ENCODE measurements at places on chromosomes 13 and 19. TPM values are rescaled to one million over a fixed set of nuclear protein-coding genes. Genes with fewer than 3 reads are reported as not detected.

- no peak for DNase-seq
Observed at GRCh38 chr13:59538512-59538911, 625.2 kb downstream of the DIAPH3 start.

DNA sequence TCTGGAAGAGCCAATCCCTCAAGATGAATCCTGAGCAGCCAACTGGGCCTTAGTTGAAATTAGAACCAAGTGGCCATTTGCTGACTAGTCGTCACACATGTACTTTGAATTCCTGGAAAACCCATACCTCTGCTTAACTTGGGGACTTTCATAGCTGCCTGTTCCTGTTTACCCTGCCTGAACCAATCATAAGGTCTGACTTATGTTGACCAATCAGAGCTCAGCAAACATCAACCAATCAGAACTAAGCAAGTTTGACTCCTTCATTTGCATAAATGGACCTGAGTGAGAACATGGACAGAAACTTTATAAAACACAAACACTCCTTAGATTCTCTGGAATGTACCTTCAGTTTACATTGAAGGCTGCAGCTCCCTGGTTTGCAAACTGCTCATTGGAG lies 50.8 kb downstream of the LATS2 start:
- DNase-seq, result no peak

DNA sequence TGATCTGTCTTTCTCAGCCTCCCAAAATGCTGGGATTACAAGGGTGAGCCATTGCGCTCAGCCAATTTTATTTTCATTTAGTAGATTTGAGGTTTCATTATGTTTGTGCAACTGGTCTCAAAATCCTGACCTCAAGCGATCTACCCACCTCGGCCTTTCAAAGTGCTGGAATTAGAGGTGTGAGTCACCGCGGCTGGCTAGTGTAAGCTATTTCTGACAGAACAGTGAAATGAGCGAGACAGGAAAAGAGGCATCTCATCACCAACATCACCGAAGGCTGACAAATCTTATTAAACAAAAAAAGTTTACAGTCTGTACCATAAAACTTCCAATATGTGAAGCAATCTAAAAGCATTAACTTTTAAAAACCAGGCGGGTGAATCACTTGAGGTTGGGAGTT lies 12.2 kb upstream of the ZNF888 start:
- DNase-seq, result no peak

DNA sequence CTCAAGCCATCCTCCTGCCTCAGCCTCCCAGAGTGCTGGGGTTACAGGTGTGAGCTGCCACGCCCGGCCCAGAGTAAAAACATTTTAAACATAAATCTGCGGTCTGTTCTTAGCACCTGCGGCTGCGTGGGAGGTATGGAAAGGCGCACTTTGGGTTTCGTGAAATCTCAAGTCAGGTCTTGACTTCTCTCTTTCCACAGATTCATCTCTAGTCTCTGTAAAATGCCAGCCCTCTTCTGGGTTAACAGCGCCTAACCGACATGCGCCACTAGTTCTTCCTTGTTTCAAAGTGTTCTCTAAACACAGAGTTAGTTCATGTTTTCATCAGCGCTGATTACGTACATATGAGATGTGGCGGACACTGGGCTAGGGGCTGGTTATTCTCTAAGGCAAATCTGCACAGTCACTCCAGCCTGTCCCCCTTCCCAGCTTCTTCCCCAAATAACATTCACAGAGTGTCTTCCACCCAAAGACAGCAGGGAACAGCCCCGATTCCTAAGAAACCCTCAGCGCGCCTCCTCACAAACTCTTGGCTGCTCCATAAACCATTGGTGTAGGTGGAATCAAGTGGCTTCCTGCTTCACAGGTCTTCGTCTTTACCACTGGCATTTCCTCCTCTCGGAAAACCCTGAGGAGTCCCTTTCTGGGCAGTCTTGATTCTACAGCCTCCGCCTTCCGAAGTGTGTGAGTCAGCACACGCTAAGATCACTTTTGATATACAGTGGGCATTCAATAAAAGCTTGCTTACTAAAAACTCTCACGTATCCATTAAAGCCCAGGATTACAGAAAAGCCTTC lies 1.4 kb downstream of the PARP4 start:
- DNase-seq, result peak; percentile 39

DNA sequence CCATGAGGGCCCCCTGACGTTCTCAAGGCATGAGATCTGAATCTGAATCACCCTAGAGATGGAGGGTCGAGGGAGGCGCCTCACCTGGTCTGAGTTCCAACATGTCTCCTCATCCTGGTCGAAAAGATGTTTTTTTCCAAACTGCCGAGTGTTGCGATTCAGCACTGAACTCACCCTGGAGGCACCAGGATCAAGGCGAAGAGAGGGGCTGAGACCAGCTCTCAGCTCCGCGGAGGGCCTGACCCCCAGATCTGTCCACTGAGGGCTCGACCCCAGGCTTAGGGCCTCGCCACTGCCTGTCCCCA lies 555 bp downstream of the NR2C2AP start:
- no peak for DNase-seq

DNA sequence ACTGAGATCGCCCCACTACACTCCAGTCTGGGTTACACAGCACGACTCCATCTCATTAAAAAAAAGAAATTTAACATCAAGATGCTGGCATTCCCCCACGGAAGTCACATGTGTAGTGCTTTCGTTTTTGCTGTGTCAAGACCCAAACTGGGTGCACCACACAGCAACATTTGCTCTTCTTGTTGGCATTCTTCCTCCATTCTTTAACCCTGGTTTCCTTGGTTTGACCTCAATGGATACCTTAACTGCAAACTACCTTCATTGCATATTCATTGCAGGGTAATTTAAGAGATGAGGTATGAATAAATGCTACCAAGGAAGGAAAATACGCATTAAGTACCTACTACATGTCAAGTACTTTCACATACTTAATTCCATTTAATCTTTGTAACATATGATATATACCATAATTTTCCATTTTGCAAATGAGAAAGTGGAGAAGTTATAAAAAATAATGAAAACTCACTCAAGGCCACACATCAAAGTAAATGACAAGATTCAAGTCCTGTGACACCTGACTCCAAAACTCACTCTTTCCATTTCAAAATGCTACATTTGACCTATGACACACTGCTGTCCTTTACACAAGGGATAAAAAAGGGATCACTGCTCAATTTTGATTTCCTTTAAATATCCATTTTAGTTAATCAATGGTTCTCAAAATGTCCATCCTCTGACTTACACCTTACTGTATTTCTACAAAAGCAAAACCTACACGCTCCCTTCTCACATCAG lies 59.2 kb downstream of the STK24 start:
- DNase-seq, result no peak

DNA sequence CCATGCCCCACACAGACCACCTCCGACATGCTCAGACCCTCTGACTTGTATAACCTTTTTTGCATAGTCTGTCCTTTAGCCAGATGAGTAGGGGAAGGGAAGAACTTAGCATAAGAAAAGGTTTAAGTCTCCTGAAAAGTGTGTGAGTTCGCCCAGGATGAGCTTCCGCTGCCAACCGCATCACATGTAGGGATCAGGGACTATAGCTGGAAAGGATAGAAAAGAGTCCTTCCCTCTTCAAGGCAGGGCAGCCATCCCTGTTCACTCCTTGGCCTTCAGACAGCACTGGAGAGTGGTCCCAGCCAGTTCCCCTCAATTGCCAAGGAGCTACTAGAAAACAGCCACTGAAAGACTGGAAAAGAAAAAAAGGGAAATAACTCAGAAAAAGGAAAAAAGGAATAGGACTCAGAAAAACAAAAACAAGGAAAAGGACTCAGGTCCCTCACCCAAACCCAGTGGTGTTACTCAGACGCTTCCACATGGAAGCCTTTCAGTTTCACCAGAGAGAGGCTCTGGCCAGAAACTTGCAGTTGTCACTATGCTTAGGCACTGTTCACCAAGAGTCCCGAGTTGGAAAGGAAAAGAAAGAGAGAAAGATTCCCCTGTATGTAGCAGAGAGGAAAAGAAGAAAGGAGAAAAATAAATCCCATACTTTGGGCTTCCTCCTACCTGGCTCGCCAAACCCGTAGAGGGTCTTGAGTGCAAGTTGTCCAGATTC lies 5.6 kb upstream of the TM9SF2 start:
- DNase-seq, result no peak

DNA sequence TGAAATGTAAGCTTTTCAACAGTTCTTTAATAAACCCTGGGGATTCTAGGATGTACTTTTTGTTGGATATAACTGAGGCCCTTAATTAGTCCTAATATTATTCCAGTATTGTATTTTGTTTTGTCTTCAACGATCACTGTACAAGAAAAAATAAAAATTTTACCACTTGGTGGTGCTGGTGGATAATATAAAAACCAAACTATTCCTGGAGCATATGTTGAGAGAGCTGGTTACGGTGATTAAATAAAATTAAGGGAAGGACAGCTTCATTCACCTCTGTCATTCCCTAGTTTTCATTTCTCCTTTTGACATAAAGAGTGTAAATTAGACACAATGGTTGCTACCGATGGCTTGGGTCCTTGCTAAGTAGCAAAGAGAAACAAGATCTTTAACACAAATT lies 598.6 kb upstream of the PCDH20 start:
- DNase-seq, result no peak

DNA sequence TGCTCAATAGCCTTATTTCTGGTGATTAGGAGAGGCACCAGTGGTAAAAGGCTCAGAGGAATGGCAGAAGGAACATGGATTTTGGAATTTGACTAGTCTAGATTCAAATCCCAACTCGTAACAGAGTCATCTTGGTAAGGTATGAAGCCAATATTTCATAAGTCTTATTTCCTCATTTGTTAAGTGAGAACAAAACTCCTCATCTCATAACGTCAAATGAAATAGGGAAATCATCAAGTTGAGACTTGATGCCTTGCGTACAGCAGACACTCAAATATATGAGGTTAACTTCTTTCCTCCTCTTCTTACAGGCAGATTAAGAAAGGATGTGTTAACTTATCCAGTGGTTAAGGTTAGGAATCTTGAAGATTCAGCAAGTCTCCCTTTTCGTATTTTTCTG lies 189.2 kb downstream of the DLEU7 start:
- no peak for DNase-seq

- DNase-seq, result no peak
Observed at GRCh38 chr13:22594041-22594440, 586.7 kb upstream of the SGCG start.

DNA sequence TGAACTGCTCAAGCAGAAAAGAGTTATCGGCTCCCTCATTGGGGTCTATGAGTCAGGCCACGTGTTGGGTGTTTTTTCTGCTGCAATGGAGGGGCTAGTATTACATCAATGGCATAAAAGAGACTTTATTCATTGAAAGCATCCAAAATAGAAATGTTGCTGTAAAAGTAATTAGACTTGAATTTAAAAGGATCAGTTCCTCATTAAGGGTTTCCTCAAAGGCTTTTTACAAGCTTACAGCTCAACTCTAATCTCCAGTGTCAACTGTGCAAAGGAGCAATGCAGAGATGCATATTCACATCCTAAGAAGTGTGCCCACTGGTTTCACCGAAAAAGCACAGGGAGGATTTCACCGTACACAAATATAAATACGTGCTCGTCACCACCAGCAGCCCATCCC lies 300.3 kb downstream of the FOXO1 start:
- no peak for DNase-seq

DNA sequence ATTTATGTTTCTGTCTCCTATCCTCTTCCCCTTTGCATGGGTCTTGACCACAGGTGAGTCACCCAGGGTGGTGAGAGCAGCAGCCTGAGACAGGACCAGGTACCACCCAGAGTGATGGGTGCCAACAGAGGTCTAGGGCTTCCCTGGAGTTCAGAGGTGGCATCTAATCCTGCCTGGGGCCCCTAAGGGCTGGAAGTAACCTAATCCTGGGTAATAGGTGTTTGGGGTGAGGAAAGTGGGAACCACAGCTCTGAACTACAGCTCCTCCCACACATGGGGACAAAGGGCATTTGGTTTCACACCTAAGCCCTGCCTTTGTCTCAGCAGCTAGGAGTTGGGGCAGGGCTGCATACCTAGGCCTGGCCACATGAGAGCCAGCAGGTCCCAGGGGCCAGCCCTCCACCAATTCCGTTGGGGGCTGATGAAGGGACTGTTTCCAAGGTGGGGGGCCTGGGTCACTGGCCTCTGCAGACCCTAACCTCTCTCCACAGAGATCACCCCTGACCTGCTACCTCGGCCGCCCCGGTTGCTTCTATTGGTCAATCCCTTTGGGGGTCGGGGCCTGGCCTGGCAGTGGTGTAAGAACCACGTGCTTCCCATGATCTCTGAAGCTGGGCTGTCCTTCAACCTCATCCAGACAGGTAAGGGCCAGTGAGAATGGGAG lies 8.0 kb downstream of the SPHK2 start:
- peak; percentile 64 for DNase-seq

GRCh38 chr13:109126178-109126577 lies 496.8 kb downstream of the MYO16 start:
- DNase-seq, result no peak

DNA sequence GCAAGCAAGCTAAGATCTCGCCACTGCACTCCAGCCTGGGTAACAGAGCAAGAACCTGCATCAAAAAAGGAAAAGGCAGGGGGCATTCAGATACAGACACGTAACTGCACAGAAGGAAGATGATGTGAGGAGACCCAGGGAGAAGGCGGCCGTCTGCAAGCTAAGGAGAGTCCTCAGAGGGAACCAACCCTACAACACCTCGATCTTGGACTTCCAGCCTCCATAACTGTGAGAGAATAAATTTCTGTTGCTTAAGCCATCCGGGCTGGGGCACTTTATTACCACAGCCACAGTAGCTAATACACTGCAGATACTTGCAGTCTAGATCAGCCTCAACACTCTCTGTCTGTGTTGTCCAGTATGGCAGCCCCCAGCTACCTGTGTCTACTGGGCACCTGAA lies 7.9 kb downstream of the TICAM1 start:
- DNase-seq, result no peak

DNA sequence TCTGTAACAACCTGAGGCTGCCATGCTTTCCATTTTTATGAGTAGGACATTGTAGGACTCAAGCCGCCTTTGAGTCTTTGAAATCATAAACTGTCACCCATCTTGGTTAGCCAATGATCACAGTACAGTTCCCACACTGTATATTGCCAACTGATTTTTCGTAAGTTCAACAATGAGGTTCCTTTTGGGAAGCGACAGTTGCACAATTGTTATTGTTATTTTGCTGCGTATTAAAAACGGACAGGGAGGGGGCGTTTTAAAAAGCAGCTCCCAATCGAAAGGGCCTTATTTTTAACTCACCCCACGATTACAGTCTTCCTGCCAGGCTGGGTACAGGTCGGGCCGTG lies 601 bp downstream of the SLC46A3 start:
- no peak for DNase-seq

GRCh38 chr13:52894413-52894812 lies 46.0 kb upstream of the PCDH8 start:
- DNase-seq, result no peak

GRCh38 chr19:29524201-29524911 lies 1.4 kb upstream of the VSTM2B start:
- DNase-seq, result no peak

- DNase-seq, result no peak
Observed at GRCh38 chr13:43848001-43848649, 31.4 kb downstream of the CCDC122 start.

ACER1 gene
- total RNA-seq, result not detected

NAPSA gene
- total RNA-seq, result 0.55 TPM

RYR1 gene
- 1.7 TPM for total RNA-seq

TTYH1 gene
- not detected for total RNA-seq

ZNF443 gene
- 7.4 TPM for total RNA-seq

ZNF845 gene
- 5.2 TPM for total RNA-seq

FEM1A gene
- total RNA-seq, result 10.9 TPM

KL gene
- total RNA-seq, result 2.0 TPM

SIGLEC10 gene
- total RNA-seq, result 1.3 TPM

ATXN8OS gene
- not detected for total RNA-seq

AZU1 gene
- total RNA-seq, result not detected

MARK4 gene
- total RNA-seq, result 24.7 TPM
